ENCODE measurements at places on chromosomes 5 and 9.
A peak's percentile ranks its signal among the peaks of the same experiment; 100 is the strongest.

DNA sequence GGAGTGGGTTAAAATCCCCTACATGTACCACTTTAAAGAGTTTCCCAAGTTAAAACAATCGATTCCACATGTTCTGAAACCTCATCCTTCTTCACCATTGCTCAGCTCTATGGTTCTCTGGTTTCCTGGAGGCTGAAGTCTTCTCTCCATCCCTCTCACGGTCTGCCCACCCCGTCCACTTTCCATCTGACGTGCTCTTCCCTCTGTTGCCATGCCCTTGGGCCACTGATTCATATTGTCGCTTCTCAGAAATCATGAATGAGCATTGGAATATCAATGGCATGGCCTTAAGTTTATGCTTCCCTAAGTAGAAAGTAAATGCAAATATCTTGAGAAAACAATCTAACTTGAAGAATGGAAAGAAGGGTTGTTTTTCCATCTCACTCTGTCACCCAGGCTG, 30.9 kb downstream of the GDNF start:
- no peak for DNase-seq

GRCh38 chr9:3960661-3961144, 339.2 kb downstream of the GLIS3 start:
- DNase-seq = no peak

DNA sequence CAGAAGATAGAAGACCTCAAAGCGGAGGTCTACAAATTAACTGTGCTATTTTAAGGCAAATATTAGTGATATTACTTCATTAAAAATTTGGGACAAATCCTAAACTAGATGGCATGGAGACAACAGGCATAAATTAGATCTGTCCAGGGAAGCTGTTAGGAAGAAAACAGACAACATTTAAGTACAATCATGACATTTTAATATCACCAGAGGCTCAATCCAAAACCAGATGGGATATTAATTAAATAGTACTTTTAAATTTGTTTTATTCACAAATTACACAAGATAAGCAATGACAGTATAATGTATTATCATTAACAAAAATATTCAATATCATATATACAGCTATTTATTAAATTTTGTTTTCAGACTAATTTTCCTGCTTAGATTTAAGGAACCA, 161.1 kb downstream of the AP3B1 start:
- no peak for DNase-seq

GRCh38 chr9:35793461-35793860, 2.1 kb downstream of the NPR2 start:
- DNase-seq = no peak

DNA sequence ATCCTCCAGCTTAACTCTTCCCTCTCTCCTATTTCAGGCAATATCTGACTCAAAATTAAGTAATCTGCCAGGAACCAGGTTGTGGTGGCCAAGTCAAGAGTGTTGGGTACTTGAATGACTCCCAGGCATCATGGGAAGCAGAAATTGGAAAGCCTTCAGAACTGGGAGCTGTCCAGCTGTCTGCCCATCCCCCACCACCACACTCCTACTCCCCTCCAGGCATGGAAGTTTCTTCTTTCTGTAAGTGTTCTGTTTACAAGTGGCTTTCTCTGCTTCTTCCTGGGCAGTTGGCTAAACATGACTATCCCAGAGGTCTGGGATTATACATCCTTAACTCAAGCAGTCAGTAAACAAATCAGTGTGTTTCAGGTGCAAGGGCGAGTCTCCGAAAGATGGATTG, 14.6 kb upstream of the PBX3 start:
- no peak for DNase-seq

- peak; percentile 73 for DNase-seq
Observed at GRCh38 chr9:127927201-127927987, 3.2 kb downstream of the PIP5KL1 start.

- DNase-seq = no peak
Observed at GRCh38 chr5:74378464-74378863, 262.1 kb downstream of the ENC1 start.

DNA sequence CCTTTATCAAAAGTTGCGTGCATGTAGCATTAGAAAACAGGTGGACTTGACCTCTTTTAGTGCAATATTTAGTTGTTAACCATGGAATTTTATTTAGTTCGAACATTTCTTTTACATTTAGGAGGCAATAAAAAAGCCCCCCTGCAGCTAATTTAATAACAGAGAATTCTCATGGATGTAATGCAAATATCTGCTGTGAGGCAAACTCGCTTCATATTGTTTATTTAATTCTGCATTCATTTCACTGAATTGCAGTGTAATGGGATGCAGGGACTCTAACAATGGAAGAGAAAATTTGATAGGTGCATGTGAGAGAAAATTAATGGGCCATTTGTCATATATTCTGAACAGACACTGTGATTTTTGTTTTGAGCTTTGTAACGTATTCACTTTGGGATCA, 205.1 kb upstream of the CHD1 start:
- no peak for DNase-seq

GRCh38 chr5:23316060-23316591, 191.3 kb upstream of the PRDM9 start:
- no peak for DNase-seq

DNA sequence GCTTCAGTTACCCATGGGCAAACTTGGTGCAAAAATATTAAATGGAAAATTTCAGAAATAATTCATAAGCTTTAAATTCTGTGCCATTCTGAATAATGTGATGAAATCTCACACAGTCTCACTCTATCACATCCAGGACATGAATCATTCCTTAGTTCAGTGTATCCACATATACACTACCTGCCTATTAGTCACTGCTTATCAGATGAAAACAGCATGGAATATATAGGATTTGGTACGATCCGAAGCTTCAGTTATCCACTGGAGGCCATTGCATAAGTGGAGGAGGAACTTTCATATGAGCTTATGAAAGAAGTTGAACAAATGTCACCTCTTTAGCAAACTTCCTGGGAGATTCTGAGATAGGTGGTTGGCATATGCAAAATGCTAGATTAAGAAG, 64.2 kb downstream of the GAPVD1 start:
- no peak for DNase-seq

DNA sequence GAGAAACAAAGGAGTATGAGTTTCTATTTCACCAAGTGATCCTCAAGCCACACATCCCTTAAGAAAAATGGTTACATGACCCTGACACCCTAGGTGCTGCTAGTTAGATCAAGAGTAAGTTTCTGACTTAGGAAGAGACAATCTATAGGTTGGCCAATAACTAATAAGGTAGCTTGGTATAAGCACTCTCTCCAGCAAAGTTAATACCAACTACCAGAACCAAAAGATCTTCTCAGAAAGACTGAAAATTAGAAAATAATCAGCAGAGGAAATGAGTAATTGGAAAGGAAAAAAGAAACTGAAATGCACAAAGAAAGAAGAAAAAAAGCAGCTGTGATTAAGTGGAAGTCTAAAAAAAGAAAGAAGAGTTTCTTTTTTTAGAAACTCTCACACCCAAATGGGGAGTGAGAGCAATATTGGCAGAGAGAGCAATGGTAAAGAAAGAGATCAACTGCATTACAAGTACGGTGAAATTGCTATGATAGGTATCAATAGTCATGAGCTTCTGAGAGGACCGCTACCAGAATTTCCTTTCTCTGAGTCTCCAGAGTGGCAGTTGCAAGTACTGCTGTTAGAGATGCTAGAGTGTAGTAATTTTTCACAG, 195.5 kb downstream of the TMEM167A start:
- no peak for DNase-seq

DNA sequence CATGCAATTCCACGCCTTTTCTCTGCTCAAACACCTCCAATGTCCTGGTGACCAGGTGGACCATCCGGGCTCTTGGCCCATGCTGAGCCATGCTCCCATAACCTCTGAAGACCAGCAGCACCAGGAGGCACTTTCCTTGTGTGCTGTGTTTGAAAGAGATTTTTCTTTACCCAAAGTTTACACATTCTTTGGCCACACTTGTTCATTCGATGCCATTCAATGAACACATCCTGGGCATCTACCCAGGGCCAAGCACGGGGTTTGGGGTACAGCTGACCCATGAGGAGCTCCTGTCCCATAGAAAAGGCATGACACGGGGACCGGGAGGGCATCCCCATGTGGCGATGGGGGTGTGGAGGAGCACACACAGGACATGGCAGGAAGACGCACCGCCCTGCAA, 77.1 kb upstream of the IRX1 start:
- no peak for DNase-seq

DNA sequence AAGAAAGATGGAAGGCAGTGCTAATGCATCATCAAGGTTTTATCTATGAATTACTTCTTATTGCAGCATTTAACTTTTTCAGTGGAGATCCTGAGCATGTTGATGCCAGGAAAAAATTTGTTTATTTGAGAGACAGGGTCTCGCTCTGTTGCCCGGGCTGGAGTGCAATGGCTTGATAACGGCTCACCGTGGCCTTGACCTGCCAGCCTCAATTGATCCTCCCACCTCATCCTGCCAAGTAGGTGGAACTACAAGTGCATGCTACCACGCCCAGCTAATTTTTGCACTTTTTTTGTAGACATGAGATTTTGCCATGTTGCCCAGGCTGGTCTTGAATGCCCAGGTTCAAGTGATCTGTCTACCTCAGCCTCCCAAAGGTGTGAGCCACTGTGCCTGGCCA, 47.2 kb downstream of the AOPEP start:
- DNase-seq = no peak

- DNase-seq = no peak
Observed at GRCh38 chr5:142275496-142275895, 49.3 kb downstream of the SPRY4 start.

GRCh38 chr5:82374637-82375036, 96.5 kb upstream of the RPS23 start:
- no peak for DNase-seq

GRCh38 chr5:159094745-159095144, 5.0 kb downstream of the EBF1 start:
- DNase-seq = peak; percentile 35

- DNase-seq = no peak
Observed at GRCh38 chr5:151592855-151593408, 1.8 kb upstream of the FAT2 start.

GRCh38 chr9:69254223-69254622, 70.8 kb upstream of the ENTREP1 start:
- no peak for DNase-seq

- DNase-seq = no peak
Observed at GRCh38 chr5:155833287-155833686, 493.7 kb upstream of the SGCD start.

GRCh38 chr5:138354926-138355378, 2.5 kb downstream of the KDM3B start:
- peak; percentile 41 for DNase-seq

GRCh38 chr9:16530669-16531642, 339.5 kb downstream of the BNC2 start:
- DNase-seq = no peak

- DNase-seq = no peak
Observed at GRCh38 chr9:114053246-114054005, 24.7 kb downstream of the AMBP start.

DNA sequence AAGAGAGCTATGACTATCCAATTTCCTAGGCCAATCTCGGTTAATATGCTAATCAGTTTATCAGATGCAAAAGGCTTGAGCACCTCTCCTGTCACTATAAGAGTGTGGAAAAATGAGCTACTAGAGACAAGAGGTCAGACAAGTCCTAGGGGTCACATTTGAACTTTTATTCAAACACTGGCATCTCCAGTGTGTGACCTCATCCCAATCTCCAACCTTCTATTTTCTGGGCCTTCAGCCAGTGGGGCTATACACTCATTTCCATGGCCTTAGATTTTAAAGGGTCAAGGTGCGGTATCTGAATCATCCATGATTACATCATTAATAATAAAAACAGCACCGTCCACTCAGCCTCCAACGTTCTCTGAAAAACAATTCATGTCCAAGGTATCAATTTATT, 139.6 kb upstream of the LRRTM2 start:
- no peak for DNase-seq

DNA sequence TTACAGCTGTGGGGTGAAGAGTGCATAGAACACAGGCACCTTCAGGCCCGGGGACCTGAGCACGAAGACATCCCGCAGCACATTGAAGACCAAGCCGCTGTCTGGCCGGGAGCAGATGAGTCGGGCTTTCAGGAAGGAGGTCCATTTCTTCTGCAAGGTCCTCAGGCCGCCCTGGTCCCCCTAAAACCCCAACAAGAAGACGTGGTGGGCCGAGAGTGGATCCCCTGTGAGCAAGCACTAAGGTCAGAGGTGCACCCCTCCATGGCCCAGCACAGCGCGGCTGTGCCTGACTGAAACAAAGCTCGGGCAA, 70.5 kb downstream of the SECISBP2 start:
- no peak for DNase-seq

DNA sequence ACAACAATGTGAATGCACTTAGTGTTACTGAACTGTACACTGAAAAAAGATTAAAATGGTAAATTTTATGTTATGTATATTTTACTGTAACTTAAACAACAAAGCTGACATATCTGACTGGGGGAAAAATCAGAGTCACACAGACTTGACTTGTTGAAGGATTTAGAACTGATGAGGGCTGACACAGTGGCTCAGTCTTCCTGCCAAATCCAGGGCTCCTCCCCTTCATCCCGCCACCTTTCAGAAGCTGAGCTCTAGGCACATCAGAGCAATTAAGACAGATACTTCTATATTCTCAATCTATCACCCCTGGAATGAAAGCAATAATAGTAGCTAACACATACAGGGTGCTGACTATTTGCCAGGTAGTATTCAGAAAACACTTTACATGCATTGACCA, 27.7 kb upstream of the TAS2R1 start:
- no peak for DNase-seq

- DNase-seq = no peak
Observed at GRCh38 chr5:180548563-180548962, 42.7 kb downstream of the SCGB3A1 start.

DNA sequence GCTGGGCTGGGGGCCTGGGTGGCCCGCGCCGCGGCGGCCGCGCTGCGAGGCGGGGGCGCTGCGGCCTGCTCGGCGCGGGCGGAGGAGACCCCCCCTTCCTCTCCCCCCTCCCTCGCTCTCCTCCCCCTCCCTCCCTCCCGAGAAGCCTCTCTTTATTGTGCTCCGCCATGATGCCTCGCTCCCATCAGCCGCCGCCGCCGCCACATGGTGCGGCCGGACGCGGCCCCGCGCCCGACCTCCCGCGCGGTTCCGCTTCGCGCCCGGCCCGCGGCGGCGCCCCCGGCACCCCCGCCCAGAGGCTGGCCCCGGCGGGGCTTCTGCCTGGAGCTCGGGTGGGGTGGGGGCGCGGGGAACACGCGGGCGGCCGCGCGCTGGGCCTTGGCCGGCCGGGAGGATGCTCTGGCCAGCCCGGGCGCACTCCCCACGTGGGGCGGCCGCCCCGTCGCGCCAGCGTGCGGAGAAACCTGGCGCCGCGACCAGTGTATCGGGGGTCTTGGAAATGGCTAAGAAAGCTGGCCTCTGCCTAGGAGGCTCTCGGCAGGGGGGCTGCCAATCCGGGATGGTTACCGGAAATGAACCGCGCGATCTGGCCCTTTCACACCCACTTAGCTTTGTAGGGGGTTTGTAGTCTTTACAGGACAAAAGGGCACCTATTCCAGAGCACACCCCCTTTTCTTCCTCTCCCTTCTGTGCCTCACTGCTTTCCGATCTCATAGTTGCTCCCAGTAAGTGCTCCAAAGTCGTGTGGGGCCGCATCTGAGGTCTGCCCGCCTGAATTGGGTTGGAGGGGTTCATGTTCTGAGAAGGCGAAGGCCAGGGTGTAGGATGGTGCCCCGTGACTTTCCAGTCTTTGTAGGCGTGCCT, 1.0 kb downstream of the SET start:
- DNase-seq = no peak

GRCh38 chr9:91207729-91208418, 153.8 kb downstream of the AUH start:
- no peak for DNase-seq

GRCh38 chr5:72018143-72018803, 89.0 kb upstream of the MAP1B start:
- peak; percentile 49 for DNase-seq

GRCh38 chr5:93676704-93677103, 64.7 kb downstream of the POU5F2 start:
- DNase-seq = no peak
